Activated T-helper 9 cell treated with anti-CD3 and anti-CD28 coated beads, Interleukin-2, amount 50 U/mL, for 16 hours (primary cell): ENCODE measurements at places on chromosomes 2 and 18.

- no peak for DNase-seq
These were observed 791.3 kb upstream of the CHAC2 start for GRCh38 chr2:52976143-52976949.

- no peak for DNase-seq
These were observed 135.5 kb downstream of the LCLAT1 start for GRCh38 chr2:30582521-30582920.

- DNase-seq, result no peak
These were observed 93.4 kb downstream of the MYO3B start for GRCh38 chr2:170271340-170271739.

DNA sequence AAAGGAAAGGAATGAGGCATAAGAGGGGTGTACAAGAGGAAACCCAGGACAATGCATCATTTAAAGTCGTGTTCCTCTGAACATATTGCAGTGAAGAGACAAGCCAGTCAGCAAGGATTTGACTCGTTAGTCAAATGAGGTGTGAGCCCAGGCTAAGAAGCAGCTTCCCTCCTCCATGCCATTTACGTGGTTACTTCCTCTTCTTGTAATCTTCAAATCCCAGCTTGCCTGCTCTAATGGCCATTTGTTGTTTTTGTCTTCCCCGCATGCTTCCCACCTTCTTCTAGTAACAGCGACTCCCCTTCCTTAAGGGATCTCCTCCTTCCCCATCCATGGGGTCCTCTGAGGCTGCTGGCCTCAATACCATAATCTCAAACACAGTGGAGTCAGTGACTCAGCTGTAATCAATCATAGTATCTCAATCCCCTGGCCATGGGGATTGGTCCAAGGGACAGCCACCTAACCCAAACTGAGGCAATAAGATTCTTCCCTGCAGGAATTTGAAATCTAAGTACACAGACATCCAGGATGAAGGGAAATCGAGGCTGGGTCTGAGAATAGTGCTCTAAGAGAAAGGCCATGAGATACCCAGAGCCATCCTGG lies 37.6 kb downstream of the SLC14A1 start:
- DNase-seq, result no peak

DNA sequence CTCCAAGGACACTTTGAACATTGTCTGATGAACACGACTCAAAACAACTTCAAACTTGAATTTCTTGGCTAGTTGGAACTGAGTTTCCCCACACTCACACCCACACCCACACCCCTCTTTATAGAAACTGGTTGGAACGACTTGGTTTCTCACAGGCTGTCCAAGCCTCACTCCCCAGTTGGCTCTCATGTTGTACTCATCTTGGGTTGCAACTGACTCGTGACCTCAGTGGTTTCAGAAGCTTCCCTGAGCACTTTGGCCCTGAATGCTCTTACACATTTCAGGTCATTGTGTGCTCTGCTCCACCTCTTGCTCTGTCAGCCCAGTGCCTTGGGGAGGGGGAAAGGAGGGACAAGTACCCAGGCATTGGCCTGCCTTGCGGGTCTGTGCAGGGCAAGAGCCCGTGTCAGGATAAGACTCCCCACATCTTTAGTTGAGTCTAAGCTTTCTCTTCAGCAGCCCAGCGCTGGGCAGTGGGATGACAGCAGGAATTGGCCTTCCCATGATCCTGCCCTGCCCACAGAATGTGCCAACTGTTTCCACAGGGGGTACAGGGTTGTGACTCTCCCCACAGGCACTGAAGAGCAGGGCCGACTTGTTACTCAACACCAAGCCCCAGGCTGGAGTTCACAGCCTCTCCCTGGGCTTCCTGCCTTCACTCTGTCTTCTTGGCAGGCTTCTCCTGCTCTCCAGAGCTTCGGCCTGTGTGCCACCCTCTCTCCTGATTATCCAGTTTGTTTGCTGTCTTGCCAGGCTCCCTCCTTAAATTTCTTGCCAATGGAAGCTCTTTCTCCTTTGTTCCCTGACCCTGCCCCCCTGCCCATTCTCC lies 104.6 kb downstream of the RTN4 start:
- DNase-seq, result no peak

GRCh38 chr18:58669731-58670378 lies 1.4 kb upstream of the MALT1 start:
- no peak for DNase-seq

DNA sequence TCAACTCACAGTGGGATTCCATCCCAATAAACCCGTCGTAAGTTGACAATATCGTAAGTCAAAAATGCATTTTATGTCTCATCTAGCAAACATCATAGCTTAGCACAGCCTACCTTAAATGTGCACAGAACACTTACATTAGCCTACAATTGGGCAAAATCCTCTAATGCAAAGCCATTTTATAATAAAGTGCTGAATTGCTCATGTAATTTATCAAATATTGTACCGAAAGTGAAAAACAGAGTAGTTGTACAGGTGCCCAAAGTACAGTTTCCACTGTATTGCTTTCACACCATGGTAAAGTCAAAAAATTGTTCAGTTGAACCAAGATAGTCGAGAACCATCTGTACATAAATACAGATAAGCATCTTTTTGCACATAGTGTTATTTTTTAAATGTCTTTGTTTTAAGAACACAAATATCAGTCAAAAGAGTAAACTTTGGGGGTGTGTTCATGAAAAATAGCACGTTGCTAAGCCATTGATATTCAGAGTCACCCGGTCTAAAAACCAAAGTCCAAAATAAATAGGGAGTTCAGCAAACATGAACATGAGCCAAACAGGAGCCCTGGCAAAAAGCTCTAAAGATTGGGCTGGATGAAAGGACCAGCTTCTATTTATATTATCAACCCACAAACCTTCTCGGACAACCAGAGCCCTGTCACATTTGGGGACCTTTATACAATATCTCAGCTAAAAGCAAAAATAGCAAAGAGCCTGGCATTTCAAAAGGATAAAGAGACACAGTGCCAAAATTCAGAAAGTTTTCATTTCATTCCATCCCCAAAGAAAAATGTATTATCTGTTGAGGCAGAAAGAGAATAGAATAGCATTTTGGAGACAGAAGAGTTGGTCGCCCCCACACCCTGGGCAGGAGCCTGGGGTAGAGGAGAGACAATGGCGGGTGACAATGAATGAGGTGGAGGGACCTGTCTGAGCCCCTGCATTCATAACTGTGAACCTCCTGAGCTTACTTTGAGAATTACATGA lies 105.9 kb upstream of the SH3BP4 start:
- DNase-seq, result no peak

- DNase-seq, result no peak
These were observed 236.7 kb downstream of the PRKCE start for GRCh38 chr2:45888167-45888566.

DNA sequence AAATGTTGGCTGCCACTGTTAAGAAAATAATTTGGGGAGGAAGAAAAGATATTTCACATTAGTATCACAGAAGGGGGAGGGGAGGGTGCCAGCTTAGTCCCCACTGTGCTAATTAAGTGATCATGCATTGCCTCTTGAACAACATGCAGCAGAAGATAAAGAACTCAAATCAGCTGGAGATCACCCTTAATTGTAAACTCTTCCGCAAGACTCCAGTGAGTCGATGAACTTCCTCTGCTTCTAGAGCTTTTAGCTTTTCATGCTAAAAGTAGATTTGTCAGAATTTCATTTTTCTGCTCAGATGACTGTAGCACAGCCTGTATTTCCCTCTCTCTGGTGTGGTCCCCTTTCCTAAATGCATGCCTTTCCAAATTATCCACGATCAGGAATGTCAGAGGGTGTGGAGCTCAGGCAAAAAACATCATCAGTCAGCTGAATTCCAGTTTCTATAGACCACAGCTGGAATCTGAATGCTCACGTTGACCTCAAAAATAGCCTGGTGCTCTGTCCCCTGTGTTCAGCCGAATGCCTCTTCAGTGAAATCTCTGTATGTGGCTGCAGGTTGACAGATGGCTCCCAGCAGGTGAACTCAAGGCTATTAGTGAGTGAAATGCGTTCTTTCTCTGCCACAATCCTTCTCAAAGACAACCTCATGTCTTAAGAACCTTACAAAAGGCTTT lies 156.8 kb upstream of the UNC80 start:
- no peak for DNase-seq

GRCh38 chr2:54676656-54677055 lies 46.8 kb upstream of the EML6 start:
- no peak for DNase-seq

DNA sequence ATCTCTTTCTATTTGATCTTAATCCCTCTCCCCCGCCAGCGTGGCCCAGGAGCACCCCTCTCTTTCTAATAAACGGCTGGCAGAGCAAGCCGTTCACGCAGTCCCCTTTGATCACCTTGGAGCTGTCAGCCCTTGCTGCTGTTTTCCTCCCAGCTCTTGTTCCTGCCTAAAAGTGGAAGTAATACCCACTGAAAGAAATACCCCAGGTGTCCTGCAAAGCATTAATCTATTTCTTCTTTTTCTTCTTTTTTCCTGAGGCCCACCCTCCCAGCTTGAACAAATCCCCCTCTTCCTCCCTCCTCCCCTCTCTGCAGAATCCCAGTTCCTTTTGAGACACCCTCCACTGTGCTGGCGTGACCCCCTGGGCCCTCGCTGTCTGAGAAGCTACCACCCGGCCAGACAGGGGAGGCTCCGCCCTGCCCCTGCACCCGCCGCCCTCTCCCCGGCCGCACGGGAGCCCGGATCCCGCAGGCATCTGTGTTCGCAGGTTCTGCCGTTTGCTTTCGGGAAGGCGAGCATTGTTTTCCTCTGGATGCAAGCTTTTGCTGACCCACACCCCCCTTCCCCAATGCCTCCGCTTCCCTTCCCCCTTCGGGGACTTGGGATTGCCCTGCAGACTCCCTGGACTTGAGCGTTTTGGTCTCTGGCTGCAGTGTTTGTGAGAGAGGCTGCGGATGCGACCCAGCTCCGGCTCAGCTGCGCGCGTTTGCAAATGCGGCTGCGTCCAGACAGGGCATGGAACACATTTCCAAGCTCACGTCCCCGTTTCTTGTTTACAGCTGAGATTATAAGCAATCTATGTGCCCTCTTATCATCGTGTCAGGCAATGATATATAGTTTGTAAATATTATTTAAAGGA lies 631.5 kb downstream of the NYAP2 start:
- DNase-seq, result no peak

DNA sequence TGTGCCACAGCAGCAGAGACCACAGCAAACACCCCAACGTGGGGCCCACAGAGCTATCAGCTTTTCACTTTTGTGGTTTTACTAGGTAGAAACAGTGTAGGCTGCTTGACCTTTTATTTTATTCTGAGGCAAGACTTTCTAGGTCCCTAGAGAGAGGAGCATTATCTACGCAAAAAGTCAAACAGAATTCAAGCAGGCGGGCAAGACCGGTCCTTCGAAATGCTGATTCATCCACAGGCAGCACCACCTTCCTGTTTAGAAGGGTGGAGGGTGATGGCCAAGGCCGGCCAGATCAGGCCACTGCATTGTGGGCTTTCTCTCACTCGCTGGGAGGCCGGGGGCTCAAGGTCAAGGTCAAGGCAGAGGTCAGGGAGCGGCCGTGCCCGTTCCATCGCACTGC lies 573.0 kb downstream of the GALR1 start:
- DNase-seq, result no peak

DNA sequence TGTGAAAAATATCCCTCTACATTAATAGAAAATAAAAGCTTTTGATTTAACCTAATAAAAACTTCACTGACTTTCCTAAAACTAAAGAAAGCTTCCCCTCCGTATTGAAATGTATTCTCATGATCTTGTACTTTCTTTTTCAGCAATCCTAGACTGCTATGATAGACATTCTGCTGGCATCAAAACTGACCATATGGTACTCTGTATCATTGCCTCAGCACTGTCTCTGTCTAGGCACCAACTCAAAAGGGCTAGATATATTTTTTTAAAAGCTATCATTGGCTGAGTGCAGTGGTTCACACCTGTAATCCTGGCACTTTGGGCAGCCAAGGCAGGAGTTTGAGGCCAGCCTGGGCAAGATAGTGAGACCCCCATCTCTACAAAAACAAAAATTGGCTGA lies 32.9 kb downstream of the CDKL4 start:
- no peak for DNase-seq

- DNase-seq, result no peak
These were observed 71.4 kb upstream of the LDLRAD4 start for GRCh38 chr18:13147130-13147529.

DNA sequence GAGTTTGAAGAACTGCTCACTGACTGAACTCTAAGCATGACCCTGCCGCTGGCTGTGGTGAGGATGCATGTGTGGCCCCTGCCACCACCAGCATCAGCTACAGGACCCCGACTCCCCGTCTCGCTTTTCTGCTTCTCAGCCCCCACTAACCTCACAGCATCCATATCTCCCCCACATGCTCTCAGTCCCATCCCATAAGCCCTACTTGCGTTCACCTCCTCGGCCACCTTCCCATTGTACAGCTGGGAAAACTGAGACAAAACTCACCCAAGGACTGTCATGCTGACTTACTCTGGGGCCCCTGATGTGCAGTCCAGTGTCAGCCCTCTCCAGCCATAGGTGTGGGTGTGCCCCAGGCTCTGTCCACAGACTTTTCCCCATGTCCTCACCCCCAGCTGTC lies 104.2 kb upstream of the SH3BP4 start:
- DNase-seq, result no peak

DNA sequence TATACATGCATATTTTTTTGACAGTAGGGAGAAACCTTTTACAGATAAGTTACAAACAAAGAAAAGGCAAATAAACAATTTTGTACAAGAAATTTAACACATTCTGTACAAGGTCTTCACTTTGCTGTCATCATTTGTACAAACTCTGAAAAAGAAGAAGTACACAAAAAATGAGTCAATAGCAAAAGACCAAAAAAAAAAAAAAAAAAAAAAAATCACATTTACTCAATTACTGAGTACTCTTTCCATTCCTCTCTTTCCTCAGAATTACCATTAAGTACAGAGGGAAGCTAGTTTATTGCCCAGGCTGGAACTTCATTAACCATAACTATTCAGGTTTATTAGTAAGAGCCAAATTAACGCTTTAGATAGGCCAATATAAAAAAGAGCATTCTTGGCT lies 5.6 kb upstream of the STPG4 start:
- no peak for DNase-seq

DNA sequence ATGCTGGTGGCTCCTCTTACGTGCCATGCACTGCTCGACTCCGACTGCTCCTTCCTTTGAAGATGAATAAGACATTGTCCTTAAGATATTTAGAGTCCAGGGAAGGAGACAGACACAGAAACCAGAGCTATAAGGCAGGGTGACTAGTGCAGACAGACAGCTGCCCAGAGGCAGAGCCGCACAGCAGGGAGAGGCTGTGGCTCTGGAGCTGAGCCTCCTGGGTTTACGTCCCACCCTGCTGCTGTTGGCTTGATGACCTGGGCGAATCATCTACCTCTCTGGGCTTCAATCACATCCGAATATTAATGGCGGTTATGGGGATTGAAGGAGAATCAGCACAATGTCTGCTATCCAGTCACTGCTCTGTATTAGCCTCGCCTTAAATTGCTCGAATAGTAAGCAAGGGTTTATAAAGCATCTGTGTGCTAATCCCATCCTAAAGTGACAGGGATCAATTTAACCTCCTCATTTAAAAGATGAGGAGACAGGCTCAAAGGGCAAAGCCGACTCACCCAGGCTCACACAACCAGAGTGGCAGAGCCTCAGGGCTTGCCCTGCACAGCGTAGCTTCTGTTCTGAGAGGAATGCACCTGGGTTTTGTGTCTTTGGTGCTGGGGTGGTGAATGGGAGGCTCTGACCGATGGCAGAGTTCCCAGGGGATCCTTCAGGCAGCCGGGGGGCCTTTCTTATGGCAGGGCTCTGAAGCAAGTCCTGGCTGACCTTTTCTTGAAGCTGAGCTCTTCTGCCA lies 284.1 kb downstream of the MYCN start:
- DNase-seq, result no peak
